ENCODE measurements at places on chromosomes 2 and 18.

- DNase-seq = no peak
These were observed 129.7 kb downstream of the CCDC85A start for GRCh38 chr2:56313500-56313921.

GRCh38 chr18:6781796-6782195, 52.3 kb downstream of the ARHGAP28 start:
- DNase-seq = peak; percentile 50

- no peak for DNase-seq
These were observed 10.9 kb downstream of the TBC1D8 start for GRCh38 chr2:101140237-101140636.

DNA sequence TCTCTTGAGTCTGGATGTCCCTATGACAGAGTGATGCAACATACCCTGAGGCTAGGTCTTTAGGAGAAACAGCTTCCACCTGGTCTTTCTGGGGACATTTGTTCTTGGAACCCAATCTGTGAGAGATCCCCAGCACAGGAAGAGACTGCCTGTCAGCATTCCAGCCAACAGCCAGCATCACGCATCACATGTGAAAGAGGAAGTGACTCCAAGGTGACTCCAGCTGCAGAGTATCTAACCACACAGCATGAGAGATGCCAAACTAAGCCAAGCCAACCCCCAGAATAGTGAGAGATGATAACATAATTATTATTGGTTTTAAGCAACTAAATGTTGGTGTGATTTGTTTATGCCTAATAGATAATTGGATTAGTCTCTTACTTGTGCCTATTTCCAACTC, 35.7 kb downstream of the C18orf63 start:
- peak; percentile 87 for DNase-seq

Measured in HCEC 1CT (cell line).